ENCODE measurements at places on chromosomes 6 and 20.

DNA sequence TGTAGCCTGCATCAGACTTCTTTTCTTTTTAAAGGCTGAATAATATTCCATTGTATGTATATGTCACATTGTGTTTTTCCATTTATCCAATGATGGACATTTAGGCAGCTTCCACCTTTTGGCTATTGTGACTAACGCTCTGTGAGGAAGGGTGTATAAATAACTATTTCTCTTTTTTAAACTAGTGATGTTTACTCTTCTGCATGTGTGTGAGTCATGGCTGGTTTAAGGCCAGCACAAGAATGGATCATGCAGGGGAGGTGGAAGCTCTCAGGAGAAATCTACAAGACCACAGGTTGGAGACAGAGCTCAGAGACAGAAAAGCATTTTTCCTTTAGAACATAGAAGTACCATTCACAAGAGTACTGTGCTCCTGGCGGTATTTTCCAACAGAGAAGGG is 307.2 kb downstream of the SOX4 start:
- peak; percentile 66 for DNase-seq

- DNase-seq: no peak
Observed at GRCh38 chr20:41560970-41561369, 57.2 kb downstream of the CHD6 start.

DNA sequence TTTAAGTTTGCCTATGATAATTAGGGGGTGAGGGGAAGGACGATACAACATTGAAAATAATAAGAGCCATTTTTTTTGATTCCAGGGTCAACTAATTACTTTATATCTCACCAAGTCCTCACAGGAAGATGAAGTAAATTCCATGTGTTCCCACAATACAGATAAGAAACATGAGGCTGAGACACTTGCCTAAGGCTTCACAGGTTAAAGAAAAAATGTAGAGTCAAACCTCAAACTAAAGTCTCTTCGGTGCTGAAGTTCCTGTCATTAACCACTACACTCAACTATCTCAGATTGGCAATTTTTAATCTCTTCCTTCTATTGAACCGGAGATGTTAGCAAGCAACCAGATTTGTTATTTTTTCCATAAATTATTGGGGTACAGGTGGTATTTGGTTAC is 33.0 kb downstream of the MRAP2 start:
- DNase-seq: no peak

- no peak for DNase-seq
Observed at GRCh38 chr20:51382986-51383821, 159.3 kb downstream of the NFATC2 start.

DNA sequence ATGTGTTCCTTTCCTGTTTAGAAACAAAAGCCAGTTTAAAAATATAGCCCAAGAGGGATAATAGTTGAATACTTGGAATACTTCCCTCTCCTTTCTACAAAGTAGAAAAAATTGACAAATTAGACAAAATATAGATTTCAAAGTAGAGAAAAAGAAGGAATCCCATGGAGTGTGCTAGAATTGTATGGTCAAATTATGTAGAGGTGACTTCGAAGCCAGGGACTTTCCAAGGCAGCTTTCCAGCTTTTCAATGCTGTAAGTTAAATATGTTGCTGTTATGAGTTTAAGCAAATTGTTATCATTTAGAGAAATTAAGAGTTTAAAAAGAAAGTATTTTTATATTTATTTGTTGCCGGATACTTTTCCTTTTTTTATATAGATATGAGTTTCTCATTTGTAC is 415.5 kb upstream of the OPRM1 start:
- no peak for DNase-seq

DNA sequence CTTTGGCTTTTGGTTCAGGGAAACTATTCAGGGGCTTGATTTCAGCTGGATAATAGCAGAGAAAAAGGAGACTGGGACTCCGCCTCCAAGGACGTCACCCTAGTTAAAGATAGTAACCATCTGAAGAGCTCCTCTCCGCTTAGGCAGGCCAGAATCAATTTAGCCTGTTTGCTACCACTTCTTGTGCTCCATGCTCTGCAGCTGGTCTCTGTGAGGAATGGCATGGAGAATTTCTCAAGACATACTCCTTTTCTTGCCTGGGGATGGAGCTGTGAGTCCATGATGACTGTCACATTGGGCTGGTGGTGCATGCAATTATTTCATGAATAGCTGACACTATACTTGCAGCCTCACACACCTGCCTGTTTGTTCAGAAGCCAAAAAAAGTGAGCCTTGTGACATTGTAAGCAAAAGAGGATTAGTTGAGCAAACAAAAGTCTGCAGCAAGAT is 61.4 kb downstream of the TXLNB start:
- peak; percentile 66 for DNase-seq

DNA sequence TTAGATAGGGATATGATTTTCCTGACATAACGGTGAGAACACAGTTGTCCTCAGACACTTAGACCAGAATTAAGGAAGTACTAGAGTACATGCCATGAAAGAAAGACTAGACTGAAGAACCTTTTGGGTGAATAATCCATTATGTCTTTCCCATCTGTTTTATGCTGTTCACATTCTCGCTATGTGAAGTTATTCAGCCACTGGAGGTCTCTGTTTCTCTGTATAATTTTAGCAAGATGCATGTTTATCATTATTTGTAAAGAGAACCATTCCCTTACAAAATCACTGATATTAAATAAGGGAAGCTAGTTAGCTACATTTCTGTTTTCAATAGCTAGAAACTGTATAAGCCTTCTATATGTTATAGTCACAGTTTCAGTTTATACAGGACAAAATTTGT is 391.9 kb downstream of the CD109 start:
- DNase-seq: peak; percentile 65

- no peak for DNase-seq
Observed at GRCh38 chr6:2081155-2082138, 164.0 kb downstream of the GMDS start.

DNA sequence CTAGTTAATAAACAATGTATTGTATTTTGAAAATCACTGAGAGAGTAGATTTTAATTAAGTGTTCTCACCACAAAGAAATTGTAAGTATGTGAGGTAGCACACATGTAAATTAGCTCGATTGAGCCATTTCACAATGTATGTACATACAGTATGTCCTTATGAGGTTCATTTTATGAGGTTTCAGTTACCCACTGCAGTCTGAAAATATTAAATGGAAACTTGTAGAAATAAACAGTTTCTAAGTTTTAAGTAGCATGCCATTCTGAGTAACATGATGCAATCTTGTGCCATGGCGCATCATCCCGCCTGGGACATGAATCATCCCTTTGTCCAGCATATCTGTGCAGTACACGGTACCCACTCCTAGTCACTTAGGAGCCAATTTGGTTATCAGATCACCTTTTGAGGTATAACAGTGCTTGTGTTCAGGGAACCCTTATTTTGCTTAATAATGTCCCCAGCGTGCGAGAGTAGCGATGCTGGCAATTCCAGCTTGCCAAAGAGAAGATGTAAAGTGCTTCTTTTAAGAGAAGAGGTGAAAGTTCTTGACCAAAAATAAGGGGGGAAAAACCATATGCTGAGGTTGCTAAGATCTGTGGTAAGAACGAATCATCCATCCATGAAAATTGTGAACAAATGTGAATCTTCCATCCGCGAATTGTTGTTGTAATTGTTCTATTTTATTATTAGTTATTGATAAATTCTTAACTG is 64.7 kb downstream of the KCNS1 start:
- DNase-seq: peak; percentile 75

DNA sequence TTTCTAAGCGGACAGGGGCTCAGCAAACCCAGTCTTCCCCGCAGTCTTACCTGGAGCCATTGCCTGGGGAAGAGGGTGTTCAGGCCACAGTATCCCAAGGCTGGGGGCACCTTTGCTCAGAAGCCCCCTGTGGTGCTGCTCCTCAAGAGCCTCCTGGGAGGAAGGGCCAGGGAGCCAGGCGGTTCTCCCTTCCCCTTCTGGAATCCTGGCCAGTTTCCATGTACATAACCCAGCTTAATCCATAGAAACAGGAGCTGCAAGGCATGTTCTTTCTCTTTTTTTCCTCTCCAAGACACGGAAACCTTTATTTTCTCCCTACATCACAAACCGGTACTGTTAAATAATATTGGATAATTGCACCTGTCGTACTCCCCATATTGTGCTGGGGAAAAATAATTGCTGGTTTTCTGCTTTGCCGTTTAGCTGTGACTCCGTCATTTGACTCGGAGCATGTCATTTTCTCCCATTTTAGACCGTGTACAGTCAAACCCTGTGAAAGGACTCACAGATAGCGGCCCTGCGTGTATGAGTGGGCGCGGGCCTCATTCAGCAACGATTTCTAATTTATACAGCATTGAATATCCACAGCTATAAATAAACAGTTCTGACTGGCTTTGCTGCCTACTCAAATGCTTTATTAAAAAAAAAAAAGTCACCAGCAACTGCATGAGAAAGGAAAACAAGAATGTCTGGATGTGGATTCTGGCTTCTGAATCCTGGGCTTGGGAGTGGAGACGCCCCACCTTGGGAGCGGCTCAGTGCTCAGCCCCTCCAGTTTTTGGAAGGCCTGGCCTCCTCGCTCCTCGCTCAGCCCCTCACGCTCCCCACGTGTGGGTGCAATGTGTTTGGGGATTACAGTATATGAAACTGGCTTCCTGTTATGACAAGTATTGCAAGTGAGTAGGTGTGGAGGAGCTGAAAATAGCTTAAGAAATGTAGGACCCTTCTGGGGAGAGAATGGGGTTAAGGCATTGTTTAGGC is 67.3 kb downstream of the ADTRP start:
- no peak for DNase-seq

DNA sequence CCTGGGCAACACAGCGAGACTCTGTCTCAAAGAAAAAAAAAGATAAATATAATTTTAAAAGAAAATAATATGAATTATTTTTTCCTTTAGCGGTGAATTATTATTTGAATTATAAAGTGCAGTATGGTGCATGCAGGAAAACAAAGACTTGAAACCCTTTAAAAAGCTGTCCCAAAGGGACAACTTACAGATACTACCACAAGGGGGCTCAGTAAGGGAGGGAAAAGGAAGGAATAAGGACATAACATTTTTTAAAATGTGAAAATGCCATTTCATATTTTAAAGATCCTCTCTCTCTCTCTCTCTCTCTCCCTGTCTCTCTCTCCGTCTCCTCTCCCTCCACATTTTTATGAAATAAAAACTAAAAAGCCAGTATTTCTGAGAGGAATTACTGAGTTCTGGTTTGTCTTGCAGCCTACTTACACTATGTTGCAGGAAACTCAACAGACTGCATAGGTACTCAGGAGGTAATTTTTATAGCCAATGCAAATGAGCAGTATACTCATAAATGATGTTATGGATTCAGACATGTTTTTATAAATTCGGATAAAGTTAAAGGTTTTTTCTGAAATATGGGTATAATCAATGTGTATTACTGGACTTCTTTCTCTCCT is 455.0 kb upstream of the GJE1 start:
- DNase-seq: peak; percentile 51

DNA sequence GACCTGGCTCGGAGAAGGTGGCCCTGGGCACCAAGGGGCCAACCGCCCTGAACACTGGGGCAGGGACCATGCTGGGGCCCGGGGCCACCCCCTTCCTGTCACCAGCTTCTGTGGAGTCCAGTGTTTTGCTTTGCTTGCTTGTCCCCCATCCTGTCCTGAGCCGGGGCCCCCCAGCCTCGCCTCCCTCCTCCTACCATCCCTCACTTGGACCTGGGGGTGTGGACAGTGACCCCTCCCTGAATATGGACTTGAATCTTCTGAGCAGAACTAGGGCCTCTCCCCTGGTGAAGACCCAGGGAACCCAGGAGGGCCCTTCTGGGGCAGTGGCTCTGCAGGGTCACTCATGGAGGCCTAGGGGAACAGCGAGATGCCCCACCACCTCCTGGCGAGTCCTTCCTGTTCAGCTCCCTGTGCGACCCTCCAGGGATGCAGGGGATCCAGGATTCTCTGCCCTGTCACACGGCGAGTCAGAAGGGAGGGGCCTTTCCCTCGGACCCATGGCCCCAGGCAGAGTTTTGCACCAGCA is 41.6 kb downstream of the VSTM2L start:
- no peak for DNase-seq

DNA sequence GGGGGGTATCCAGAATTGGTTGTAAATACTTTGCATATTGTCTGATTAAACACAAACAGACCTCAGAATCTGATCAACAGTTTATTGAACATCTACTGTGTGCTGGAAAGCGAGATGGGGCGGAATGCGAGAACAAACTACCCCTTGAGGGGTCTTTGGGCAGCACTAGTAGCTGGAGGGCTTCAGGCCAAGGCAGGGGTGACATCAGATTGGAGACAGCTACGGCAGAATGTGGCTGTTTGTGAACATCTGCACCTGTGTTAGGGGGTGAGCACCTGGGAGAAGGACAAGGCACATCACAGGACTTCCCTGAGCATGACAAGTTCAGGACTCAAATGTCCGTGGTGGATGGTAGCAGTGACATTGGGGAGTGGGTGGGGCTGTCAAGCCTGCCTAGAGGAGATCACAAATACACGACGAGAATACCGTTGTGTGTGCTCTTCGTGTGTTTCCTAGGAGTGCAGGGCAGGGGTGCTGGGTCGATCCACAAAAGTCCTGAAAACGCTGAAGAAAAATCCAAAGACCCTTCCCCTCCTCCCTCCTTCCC is 59.5 kb downstream of the SRC start:
- DNase-seq: no peak

- no peak for DNase-seq
Observed at GRCh38 chr6:167125410-167125809, 2.5 kb downstream of the CCR6 start.

DNA sequence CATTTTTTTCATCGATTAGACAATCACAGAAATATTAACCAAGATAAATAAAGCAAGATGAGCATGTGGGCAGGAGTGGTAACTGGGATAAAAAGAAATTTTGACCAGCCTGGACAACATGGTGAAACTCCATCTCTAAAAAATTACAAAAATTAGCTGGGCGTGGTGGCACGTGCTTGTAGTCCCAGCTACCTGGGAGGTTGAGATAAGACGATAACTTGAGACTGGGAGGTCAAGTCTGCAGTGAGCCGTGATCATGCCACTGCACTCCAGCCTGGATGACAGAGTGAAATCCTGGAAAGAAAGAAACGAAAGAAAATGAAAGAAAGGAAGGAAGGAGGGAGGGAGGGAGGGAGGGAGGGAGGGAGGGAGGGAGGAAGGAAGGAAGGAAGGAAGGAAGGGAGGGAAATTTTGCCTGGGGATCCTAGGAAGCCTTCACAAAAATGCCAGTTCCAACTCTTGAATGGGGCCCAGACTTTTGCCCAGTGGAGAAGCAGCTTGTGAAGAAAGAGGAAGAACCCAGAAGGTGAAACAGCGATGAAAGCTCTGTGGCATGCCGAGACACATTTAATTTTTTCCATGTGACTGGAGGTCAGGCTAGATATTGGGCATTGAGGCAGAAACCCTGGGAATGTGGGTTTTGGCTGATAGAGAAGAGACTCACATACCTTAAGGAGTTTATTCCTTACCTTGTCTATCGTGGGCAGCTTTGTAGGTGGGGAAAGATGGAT is 20.3 kb downstream of the CCDC170 start:
- no peak for DNase-seq

DNA sequence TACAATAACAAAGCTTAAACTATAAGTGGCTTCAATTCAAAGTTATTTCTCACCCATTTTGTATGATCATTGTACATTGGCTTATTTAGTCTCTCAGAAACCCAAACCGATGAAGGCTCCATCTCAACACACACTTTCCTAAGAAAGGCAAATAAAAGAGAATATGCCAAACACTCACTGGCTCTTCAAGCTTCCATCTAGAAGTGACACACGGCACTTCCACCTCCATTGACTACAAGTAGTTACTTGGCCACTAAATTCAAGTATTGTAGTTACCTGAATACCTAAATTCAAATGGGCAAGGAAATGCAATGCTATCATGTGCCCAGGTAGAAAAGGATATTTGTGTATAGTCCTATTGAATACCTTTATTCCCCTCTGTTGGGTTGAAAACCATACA is 170.6 kb downstream of the OGFRL1 start:
- no peak for DNase-seq

- no peak for DNase-seq
Observed at GRCh38 chr6:90144928-90145555, 151.6 kb downstream of the BACH2 start.

GRCh38 chr6:162602759-162603158 is 124.8 kb downstream of the PRKN start:
- no peak for DNase-seq
